H1 (cell line): ENCODE measurements at places on chromosomes 2 and 18. TPM values are rescaled to one million over a fixed set of nuclear protein-coding genes. Genes with fewer than 3 reads are reported as not detected.

The CFAP65 gene
- total RNA-seq: 0.13 and 0.19 TPM in 2 replicates

The FAM124B gene
- 2.0 and 2.6 TPM in 2 replicates for total RNA-seq

GRCh38 chr18:79583426-79583825, 96.2 kb upstream of the CTDP1 start:
- no peak for DNase-seq

- DNase-seq: no peak
Measured at GRCh38 chr18:47871288-47871687, 59.2 kb downstream of the SMAD2 start.

DNA sequence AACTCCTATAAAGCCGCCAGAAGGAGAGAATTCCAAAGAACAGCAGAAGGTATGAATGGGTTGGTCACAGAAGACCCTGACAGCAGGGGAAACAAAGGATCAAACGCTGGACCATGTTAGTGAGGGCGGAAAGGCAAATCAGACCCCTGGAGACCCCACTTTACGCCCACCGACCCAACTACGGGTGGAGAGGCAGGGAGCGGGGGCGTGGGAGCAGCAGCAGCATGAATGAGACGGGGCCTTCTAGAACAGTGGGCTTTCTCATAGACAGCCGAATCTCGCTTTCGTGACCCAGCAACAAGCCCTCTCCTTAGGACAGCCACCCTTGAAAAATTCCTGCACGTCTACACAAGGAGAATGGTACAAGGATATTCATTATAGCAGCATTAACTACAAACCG, 191.0 kb downstream of the HDAC4 start:
- no peak for DNase-seq

DNA sequence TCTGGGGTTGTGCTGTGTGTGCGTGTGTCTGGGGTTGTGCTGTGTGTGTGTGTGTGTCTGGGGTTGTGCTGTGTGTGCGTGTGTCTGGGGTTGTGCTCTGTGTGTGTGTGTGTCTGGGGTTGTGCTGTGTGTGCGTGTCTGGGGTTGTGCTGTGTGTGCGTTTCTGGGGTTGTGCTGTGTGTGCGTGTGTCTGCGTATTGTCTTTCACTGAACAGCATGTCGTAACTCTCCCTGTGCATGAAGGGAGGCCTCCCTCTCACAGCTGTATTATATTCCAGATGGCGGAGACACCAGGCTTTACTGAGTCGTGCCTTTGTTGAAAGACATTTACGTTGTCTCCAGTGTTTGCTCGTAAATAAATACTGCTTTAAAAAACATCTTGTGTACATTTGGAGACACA, 5.9 kb downstream of the ACKR3 start:
- no peak for DNase-seq

GRCh38 chr2:218036371-218036770, 32.7 kb upstream of the RUFY4 start:
- DNase-seq: no peak

GRCh38 chr2:79855264-79856006, 342.6 kb downstream of the CTNNA2 start:
- peak; percentile 59 for DNase-seq

DNA sequence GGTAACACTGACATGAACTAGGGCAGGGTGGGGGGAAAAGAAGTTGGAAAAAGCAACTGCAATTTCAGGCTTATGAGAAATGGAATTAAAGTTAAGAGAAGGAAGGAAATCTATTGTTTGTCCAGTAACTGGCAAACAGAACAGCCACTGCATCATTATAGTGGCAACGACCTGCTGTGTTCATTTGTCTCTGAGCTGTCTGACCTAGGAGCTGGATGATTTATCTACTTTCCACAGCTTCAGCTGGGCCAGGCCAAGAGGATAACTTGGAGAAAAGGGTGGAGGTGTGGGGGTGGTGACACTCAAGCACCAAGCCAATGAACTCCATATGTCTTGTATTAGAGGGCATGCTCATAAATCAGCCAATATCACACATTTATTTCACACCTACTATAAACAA, 291.5 kb upstream of the KLHL29 start:
- no peak for DNase-seq

DNA sequence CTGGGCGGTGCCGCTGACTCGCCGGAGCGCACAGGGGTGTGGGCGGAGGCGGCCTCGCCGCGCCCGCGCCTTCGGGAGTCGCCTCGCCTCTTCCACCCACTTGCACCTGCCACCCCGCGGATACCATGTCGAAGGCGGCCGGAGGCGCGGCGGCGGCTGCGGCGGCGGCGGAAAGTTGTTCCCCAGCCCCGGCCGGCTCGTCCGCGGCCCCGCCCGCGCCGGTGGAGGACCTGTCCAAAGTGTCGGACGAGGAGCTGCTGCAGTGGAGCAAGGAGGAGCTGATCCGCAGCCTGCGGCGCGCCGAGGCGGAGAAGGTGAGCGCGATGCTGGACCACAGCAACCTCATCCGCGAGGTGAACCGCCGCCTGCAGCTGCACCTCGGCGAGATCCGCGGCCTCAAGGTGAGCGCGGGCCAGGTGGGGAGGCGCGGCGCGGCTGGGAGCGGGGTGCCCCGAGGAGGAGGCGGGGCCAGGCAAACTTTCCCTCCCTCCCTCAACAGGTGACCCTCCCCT, 766 bp downstream of the CCDC85A start:
- peak; percentile 73 for DNase-seq

DNA sequence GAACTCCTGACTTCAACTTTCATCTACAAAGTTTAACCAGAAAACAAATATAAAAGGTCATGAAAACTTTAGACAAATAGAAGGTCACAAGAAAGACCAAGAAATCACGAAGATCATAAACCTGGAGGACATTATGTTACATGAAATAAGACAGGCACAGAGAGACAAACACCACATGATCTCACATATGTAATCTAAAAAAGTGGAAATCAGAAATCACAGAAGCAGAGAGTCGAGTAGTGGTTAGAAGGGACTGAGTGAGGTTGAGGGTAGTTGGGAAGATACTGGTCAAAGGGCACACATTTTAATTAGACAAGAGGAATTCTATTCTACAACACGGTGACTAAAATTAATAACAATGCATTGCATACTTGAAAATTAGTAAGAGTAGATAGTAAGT, 1.4 kb downstream of the GCFC2 start:
- DNase-seq: no peak
